ENCODE measurements at places on chromosomes 3 and 15.

GRCh38 chr3:45760878-45761711 lies 35.2 kb downstream of the SLC6A20 start:
- peak; percentile 34 for DNase-seq

GRCh38 chr15:52760562-52760961 lies 29.6 kb downstream of the ONECUT1 start:
- DNase-seq = no peak

GRCh38 chr15:70720228-70721016 lies 42.9 kb downstream of the UACA start:
- DNase-seq = no peak

DNA sequence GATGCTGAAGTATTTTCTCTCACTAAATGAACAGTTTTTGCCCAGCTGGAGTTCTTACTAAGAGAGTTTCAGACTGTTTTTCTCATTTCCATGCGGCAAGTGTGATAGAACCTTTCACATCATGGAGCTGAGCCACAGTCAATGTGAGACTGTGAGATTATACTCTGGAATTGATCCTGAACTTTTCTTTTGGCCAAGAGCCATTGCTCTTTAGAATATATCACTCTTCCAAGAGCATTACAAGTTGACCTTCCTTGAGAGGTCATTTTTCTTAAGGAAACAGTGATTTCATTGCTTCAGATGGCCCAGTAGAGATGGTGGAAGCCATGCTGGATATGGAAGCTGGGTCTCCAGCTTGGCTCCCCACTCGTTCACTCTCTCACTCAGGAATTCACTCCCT lies 212.9 kb upstream of the UMPS start:
- DNase-seq = no peak

GRCh38 chr15:30675126-30675525 lies 49.2 kb downstream of the ARHGAP11B start:
- no peak for DNase-seq

- DNase-seq = no peak
Measured at GRCh38 chr15:33963831-33964664, 4.2 kb upstream of the CHRM5 start.

DNA sequence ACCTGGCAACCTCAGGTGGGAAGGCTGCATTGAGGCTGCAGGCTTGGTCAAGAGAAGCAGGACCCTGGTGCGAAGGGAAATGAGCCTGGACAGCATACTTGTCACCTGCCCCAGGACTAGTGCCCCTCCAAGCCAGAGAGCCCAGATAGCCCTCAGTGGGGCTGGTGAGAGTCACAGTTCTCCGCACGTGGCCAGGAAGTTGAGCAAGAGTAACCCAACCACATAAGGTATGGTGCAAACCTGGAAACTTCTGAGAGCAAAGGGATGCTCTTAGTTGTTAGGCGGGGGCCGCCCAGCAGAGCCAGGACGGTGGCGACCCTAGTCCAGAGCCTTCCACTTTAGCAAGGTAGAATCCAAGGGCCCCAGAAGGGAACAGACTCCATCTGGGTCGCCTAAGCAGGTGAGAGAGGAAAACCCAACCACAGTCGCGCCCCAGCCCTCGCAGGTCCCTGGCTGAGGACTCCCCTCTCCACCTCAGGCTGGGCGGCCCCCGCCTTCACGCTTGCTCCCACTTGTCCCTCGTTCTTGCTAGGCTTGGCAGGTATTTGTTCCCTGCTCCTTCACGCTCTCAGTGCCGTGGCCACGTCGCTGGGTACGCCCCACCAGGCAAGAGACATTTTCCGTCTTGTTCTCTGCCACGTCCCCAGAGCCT lies 1.1 kb upstream of the VPS18 start:
- DNase-seq = no peak

- no peak for DNase-seq
Measured at GRCh38 chr3:195348426-195349115, 77.6 kb upstream of the XXYLT1 start.

GRCh38 chr3:52446631-52447511 lies 2.0 kb upstream of the SEMA3G start:
- peak; percentile 71 for DNase-seq

DNA sequence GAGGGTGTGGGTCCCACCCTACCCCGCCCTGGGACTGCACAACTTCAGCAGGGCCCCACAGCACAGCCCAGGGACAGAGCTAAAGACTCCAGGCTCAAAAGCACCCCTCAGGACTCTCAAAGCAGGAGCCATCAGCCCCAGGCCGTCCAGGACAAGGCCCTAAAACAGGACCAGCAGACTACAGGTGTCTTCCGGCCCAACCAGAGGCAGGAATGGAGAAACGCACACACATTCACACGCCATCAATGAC lies 26.1 kb downstream of the ATRIP start:
- no peak for DNase-seq

DNA sequence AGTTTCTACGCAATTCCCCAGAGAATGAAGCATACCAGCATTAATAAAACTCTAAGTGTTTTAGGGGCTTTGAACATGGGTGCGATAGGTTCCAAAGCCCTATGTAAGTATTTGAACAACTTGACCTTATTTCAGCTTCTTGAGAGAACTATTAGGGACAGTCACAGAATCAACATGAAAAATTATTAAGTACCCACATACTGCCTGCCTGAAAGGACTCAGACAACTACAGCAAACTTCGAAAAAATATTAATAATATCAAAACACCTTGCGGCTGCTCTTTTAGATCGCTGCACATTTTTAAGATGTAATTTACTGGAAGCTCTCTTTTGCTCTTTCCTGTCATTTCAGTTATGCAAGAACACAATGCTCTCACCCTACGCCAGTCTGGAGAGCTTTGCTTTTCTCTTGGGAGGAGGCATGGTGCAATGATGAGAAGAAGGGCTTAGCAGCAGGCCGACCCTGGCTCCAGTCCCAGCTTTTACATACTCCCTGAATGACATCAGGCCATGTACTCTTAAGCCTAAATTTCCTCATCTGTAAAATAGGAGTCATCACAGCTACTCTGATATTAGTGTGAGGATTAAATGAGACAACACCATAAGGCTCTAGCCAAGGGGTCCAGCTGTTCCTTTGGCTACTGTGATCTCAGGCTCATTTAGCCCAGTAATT lies 640.7 kb downstream of the FHIT start:
- DNase-seq = no peak
